ENCODE measurements at places on chromosomes 4 and X. TPM values are rescaled to one million over a fixed set of nuclear protein-coding genes. Genes with fewer than 3 reads are reported as not detected.

GAGE13 gene
- not detected for total RNA-seq

MAGEB6B gene
- not detected for total RNA-seq

GAB3 gene
- total RNA-seq, result not detected

GPR78 gene
- 0.20 TPM for total RNA-seq

UBA6 gene
- total RNA-seq, result 66.1 TPM

MFAP3L gene
- total RNA-seq, result 6.8 TPM

ARX gene
- total RNA-seq, result not detected

SERTM2 gene
- total RNA-seq, result not detected

TLR10 gene
- total RNA-seq, result not detected

VAMP7 gene
- total RNA-seq, result 40.4 TPM

MAGEE1 gene
- total RNA-seq, result 0.80 TPM

DNA sequence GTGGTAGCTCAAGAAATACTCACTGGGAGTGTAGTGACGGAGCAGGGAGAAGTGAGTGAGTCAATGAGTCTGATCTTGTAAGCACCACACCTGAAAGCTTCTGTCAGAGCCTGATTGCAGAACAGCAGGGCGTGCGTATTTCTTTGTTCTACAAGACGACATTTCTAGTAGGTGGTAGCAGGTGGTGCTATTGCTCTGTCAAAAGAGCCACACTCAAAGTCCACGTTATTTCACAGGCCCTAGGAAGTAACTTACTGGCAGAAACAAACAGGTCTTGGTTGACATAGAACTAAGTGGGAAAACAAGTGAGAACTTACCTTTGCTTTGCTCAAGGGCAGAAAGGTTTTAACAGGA lies 46.4 kb upstream of the SPRY1 start:
- DNase-seq, result peak; percentile 19
- H3K27ac ChIP-seq, result no peak overlapping the region
- H3K27me3 ChIP-seq, result no peaks in the 10 kb centered on the region
- peaks cover 8% of the 10 kb centered on the region for H3K4me1 ChIP-seq
- no peak overlapping the region for H3K4me3 ChIP-seq
- H3K36me3 ChIP-seq, result no peaks in the 10 kb centered on the region

GRCh38 chrX:57821703-57822387 lies 88.4 kb downstream of the ZXDA start:
- no peaks in the 10 kb centered on the region for H3K4me1 ChIP-seq
- H3K27ac ChIP-seq, result no peak overlapping the region
- H3K27me3 ChIP-seq, result peaks cover 22% of the 10 kb centered on the region
- no peaks in the 10 kb centered on the region for H3K36me3 ChIP-seq

DNA sequence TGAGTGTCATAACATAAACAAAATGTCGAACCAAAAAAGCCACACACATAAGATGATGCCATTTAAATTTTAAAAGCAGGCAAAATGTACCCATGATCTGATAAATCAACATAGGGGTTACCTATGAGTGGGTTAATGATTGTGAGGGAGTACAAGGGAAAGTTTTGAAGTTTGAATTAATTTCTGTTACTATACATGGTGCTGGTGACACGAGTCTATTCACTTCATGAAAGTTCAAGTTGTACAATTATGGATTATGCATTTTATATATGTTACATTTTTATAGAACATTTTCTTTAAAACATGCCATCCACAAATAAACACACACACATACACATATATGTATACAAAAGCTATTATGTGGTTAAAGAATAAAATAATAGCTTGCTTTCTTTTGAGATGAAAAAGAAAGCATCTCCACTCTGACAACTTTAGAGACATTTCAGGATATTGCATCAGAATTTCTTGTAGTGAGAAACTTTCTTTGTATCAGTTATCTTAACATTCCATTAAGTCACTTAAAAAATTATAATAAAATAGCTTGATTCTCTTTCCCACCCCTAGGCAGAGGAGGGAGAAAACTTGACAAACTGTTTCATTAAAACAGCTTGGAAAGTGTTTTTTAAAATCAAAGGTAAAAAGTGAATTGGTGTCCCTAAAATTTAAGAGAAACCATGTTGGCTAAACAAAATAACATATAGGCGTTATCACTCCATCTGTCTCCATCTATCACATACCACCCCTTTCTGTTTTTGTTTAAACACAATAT lies 891.8 kb upstream of the NDST4 start:
- H3K27ac ChIP-seq, result peak overlapping the region; percentile 80
- H3K4me3 ChIP-seq, result no peak overlapping the region

DNA sequence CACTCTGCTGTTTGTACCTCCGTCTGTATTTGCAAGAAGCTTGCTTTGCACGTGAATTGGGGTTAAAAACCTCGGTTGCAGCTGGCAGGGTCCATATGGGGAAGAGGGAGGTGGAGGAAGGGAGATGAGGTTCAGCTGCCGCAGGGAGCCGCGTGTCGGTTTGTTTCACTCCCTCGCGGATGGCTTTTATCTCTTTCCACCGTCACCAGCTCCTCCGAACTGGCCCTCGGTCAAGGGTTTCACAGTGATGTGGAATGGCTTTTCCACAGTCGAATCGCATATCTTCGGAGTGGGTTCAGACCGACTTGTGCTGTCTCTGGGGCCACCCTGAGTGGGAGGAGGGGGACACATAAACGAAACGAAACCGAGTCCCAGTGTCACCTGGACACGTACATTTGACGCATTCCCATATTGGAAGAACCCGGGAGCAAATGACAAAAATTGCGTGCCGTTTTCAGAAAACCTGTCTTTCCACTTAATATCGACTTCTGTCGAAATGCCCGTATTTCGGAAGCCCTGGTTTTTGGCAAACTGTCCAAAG lies 929 bp downstream of the ZBTB33 start:
- peak; percentile 21 for DNase-seq
- H3K36me3 ChIP-seq, result peaks cover 18% of the 10 kb centered on the region
- H3K4me3 ChIP-seq, result peak overlapping the region; percentile 100
- no peaks in the 10 kb centered on the region for H3K27me3 ChIP-seq
- H3K27ac ChIP-seq, result peak overlapping the region; percentile 99

- DNase-seq, result no peak
- no peaks in the 10 kb centered on the region for H3K27me3 ChIP-seq
- no peaks in the 10 kb centered on the region for H3K4me1 ChIP-seq
- no peak overlapping the region for H3K27ac ChIP-seq
Observed at GRCh38 chr4:111676533-111676932, 468.7 kb upstream of the FAM241A start.

DNA sequence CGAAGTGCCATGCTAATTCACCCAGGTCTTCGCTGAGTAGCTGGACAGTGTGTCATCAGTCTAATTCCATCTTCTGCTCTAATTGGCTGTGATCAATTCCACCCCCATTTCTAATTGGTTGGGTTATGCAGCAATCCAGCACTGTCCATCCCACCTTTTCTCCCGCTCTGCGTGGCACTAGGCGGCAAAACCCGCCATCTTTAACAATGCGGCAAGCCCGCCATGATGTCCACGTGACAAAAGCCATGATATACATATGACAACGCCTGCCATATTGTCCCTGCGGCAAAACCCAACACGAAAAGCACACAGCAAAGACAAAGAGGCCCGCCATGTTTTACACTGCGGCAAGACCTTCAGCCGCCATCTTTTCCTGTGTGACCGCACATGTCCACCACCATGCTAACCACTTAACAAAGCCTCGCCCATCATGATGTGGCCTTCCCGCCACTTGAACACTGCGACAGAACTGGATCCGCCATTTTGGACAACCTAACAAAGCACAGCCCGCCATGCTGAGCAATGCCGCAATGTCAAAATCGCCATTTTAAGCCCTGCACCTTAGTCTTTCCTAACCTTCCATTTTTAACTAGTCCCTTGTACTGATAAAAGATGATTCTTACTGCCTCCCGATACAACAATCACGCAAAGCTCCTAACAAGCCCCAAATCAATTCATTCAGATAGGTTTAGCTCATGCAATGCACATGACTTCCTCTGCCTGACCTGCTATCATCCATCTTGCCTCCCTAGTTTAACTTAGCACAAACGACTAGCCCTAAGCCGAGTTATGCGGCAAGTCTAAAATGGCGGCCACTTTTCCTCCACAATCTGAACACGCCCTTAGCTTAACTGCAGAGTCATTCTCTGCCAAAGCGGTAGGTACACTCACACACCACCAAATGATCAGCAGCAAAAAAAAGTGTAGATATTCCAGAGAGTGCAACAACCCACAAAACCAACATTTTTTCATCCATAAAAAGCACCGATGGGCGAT lies 288.3 kb downstream of the CHIC1 start:
- H3K4me1 ChIP-seq, result no peaks in the 10 kb centered on the region
- no peaks in the 10 kb centered on the region for H3K36me3 ChIP-seq
- DNase-seq, result no peak
- H3K27me3 ChIP-seq, result no peaks in the 10 kb centered on the region
- no peak overlapping the region for H3K4me3 ChIP-seq

DNA sequence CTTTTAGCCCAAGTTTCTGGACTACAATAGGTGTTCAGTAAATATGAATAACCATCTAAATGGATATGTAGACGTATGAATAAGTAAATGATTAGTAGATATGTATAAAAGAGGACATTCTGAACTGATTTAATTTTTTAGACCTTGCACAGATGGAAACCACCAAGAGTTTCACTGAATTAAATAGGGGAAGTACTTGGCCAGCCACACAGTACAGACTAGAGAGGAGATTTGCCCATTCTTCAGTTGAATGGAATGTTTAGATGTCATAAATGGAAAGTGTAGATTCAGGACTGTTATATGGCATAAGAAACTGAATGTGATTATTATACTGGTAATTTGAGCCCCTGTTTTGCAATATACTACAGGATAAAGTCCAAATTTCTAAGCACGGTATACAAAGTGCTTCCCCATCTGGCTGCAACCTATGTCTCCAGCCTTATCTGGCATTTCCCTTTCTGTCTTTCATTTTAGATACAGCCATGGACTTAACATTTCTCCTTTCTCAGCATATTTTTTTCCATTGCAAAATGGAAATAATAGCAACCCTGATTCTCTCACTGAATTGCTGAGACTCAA lies 137.8 kb upstream of the HS3ST1 start:
- H3K27me3 ChIP-seq, result no peaks in the 10 kb centered on the region
- DNase-seq, result no peak
- no peak overlapping the region for H3K27ac ChIP-seq
- H3K36me3 ChIP-seq, result no peaks in the 10 kb centered on the region
- H3K4me1 ChIP-seq, result peaks cover 16% of the 10 kb centered on the region

- H3K4me3 ChIP-seq, result no peak overlapping the region
- no peaks in the 10 kb centered on the region for H3K36me3 ChIP-seq
- H3K27me3 ChIP-seq, result no peaks in the 10 kb centered on the region
- DNase-seq, result no peak
- H3K4me1 ChIP-seq, result no peaks in the 10 kb centered on the region
Observed at GRCh38 chrX:124860736-124861135, 458.9 kb upstream of the TEX13C start.

- H3K4me3 ChIP-seq, result no peak overlapping the region
Observed at GRCh38 chr4:102094481-102094880, 250.8 kb downstream of the SLC39A8 start.

DNA sequence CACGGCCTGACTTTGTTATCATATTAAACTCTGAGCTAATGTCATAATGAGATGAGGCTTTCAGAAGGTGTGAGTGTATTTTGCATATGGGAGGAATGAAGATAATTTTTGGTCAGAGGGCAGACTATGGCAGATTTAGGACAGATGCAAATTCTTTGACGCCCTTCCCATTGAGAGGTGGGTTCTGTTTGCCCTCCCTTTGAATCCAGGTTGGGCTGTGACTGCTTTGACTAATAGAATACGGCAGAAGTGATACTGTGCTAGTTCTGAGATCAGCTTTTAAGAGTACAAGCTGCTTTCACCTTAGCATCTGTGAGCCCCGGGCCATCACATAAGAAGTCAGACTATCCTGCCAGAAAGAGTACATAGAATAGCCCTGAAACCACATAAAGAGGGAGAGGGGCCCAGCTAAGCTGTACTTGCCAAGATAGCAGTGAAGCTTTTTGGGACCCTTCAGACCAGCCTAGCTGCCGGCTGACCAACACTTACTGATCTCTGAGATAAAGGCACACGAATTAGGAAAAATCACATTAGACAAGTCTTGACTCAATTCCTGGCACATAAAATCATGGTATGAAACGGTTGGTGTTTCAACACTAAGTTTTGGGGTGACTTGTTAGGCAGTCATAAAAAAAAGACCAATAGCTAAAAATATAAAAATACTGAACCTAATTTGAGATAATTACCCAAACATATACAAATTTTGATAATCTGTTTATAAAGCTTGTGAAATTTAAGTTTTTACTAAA lies 166.7 kb upstream of the SH3RF1 start:
- no peak overlapping the region for H3K4me3 ChIP-seq
- DNase-seq, result no peak
- no peaks in the 10 kb centered on the region for H3K36me3 ChIP-seq
- H3K4me1 ChIP-seq, result peaks cover 25% of the 10 kb centered on the region
- H3K27ac ChIP-seq, result no peak overlapping the region

DNA sequence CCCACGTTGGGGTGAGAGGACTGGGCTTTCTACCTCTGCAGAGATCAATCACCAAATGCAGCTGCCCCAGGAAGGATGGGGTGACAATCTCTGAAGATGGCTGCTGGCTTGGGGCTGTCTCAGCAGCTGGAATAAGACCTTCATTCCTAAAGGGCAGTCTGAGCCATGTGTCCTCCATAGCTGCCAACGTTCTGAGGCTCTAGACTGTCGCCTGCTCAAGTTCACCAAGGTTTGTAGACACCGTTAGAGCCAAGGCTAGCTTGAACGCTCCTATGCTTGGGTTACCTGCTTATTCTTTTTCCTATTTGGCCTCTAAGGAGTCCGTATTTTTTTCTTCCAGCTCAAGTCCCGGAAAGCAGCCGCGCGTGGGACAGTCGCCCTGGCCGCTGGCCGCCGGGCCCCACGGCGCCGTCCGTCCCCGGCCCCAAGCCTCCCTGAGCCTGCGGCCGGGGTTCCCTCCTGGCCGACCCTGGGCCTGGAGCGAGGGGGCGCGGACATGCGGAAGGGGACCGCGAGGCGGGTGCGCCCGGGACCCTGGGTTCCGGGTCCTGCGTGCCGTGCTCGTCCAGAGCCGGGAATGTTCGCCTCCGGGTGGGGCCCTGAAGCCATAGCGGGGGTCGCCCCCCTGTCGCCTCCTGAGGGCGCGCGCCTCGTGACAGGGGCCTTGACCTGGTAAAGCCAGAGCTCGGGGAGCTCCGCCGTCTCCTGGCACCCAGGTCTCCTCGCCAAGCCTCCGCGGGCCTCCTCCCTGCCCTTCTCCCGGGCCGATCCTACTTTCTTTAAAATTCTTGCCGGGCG lies 23.3 kb downstream of the MRFAP1 start:
- H3K36me3 ChIP-seq, result no peaks in the 10 kb centered on the region
- H3K4me1 ChIP-seq, result no peaks in the 10 kb centered on the region
- no peak for DNase-seq
- H3K27me3 ChIP-seq, result peaks cover 46% of the 10 kb centered on the region

GRCh38 chrX:68355629-68355920 lies 77.7 kb downstream of the OPHN1 start:
- H3K36me3 ChIP-seq, result no peaks in the 10 kb centered on the region
- H3K4me3 ChIP-seq, result no peak overlapping the region
- H3K27me3 ChIP-seq, result no peaks in the 10 kb centered on the region
- H3K4me1 ChIP-seq, result peaks cover 5% of the 10 kb centered on the region

DNA sequence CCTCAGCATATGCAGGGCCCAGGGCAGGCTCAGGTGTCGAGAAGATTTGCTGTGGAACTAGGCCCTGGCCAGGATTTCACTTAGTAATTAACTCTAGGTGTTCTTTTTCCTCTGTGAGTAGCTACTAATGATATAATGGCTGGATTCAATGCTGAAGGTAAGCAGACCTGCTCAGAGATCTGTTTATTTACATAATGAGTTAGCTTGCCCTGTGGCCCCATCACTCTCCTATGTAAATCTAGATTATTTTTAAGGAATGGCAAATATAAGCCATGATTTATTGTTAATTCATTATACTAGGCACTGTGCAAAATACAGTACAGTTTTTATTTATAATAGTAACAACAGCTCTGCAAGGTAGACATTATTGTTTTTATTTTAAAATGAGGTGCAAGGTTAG lies 117.2 kb downstream of the IRF2 start:
- H3K27ac ChIP-seq, result no peak overlapping the region
- H3K27me3 ChIP-seq, result no peaks in the 10 kb centered on the region
